ENCODE measurements at places on chromosomes 12 and 14. TPM values are rescaled to one million over a fixed set of nuclear protein-coding genes. Genes with fewer than 3 reads are reported as not detected.

Gene SIRT4
- polyA plus RNA-seq: 0.56 TPM

Gene MSRB3
- polyA plus RNA-seq: 35.7 TPM

Gene LHX5
- polyA plus RNA-seq: not detected

Gene B3GNT4
- 0.53 TPM for polyA plus RNA-seq

Gene HCAR1
- 0.03 TPM for polyA plus RNA-seq

Gene PDZRN4
- polyA plus RNA-seq: not detected

Gene TAS2R50
- not detected for polyA plus RNA-seq

Gene LRRC43
- polyA plus RNA-seq: 0.19 TPM

Gene PUS7L
- polyA plus RNA-seq: 5.1 TPM

Gene RNASE1
- polyA plus RNA-seq: not detected

Gene CLEC1B
- polyA plus RNA-seq: not detected

Gene DIO3
- polyA plus RNA-seq: not detected

Gene RERG
- not detected for polyA plus RNA-seq

Gene RNF212B
- not detected for polyA plus RNA-seq

Gene SLC39A5
- not detected for polyA plus RNA-seq

DNA sequence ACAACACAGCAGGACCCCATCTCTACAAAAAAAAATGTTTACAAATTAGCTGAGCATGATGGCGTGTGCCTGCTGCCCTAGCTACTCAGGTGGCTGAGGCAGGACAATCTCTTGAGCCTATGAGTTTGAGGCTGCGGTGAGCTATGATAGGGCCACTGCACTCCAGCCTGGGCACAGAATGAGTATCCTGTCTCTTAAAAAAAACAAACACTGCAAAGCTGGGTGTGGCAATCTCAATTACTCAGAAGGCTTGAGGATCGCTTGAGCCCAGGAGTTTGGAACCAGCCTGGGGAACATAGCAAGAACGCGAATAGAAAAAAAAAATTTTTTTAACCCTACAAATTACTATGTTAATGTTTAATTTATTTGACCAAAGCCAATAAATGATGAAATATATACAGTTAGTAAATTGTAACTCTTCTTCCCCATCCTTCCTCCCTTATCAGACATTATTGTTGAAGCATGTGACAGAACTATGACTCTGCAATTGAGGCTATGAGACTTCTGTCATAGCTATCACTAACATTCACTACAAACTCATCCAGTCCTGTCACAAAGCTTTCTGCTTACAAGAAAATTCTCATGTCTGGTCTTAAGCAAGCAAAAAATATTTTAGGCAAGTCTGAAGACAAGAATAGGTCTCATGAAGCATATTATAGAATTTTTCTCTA, 9.8 kb downstream of the BTBD7 start:
- no peak for DNase-seq

DNA sequence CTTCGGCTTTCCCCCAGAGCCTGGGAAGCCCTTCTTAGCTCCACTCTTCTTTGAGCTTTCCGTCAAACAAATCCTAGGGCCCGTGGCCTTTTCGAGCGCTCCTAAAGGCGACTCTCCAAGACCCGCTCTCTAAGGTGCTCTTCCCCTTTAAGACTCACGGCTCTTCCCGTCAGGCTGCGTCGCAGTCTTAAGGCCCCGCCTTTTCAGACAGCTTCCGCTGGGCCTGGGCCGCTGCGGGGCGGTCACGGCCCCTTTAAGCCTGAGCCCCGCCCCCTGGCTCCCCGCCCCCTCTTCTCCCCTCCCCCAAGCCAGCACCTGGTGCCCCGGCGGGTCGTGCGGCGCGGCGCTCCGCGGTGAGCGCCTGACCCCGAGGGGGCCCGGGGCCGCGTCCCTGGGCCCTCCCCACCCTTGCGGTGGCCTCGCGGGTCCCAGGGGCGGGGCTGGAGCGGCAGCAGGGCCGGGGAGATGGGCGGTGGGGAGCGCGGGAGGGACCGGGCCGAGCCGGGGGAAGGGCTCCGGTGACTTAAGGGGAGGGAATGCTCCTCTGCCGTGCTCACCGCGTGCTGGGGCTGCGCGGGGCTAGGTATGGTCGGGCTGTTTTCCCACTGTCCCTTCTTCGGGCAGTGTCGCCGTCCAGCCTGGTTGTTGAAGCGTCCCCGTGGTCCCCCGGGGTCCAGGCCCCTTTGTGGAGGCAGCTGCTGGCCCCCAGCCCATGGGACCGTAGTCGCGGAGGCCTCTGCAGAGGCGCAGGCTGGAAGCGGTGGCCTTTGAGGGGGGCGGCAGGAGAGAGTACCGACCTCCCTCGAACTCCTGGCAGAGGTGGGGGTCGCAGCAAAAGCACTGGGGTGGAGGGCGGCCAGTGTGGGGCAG, at the start of gene PEX5:
TSS of gene PEX5 (plus strand) at position 289 of the 870 bp plus-strand sequence. CDS start 692 bp downstream, outside the sequence.
- peak; percentile 92 for DNase-seq

GRCh38 chr12:46787496-46788055, 38.2 kb downstream of the SLC38A4 start:
- DNase-seq: no peak

DNA sequence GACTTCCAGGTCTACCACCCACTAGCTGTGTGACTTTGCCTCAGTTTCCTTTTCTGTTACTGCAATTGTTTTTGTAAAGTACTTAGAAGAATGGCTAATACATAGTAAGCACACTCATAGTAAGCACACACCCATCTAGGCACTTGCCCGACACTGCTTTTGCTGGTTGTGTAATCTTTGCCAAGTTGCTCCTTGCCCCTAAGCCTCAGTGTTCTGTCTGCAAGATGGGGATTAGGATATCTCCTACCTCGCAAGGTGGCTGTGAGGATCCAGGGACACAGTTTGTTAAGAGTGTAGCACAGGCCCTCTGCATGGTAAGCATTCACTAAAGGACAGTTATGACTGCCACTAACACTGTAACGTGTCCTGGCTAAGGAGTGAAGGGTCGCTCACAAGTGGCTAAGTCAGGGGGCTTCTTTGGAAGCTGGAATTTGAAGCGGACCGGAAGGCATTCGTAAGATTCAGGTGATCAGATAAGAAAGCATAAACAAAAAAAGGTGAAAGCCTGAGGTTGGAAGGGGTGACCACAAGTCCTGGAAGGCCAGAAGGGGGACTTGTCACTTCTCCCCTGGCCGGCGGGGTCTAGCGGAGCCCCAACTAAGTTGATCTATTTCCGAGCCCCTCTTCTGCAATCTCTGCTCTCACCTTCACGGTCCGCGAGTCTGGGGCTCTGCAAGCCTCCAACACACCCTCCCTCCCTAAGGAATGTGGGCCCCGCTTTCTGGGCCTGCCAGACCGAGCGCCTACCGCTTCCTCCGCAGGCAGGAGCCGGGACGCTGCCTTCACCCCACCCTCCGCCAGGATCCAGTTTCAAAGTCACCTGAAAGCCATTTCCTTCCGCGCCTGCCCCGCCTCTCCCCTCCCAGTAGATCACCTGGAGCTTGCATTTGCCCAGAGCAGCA, 1.5 kb upstream of the PLEKHG3 start:
- no peak for DNase-seq

GRCh38 chr14:75543786-75544185, 21.5 kb downstream of the BATF start:
- DNase-seq: no peak

GRCh38 chr12:90896821-90897220, 58.2 kb downstream of the CCER1 start:
- no peak for DNase-seq

- DNase-seq: no peak
These were observed 30.5 kb downstream of the YLPM1 start for GRCh38 chr14:74793506-74794155.

DNA sequence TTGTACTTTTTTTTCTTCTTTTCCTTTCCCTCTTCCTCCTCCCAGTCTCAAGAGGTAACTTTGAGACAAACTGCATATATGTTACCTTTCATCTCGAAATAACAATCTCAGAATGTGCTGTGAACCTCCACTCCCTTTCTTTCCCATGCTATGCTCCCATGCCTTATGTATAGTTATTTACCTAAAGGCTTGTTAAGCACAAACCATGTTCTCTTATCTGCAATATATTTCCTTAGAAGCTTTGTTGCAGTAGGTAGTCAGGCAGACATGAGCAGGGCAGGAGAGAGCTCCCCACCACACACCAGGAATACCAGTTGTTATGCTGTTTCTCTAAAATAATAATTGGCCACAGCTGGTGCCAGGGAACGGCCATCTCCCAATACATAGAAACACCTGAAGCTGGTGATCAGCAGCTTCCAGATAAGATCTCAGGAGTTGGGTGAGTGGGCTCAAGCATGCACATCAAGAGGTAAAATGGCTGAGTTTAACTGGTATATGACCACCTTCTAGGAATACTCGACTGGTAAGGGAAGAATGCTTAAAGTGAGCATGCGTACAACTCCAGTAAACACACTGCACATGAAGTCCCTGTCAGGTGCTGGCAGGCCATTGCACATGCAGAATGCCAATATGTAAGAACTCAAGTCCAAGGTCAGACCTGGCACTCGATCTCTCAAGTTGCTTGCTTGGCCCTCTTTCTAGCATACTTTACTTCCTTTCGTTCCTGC, 14.8 kb upstream of the DHRS2 start:
- no peak for DNase-seq

DNA sequence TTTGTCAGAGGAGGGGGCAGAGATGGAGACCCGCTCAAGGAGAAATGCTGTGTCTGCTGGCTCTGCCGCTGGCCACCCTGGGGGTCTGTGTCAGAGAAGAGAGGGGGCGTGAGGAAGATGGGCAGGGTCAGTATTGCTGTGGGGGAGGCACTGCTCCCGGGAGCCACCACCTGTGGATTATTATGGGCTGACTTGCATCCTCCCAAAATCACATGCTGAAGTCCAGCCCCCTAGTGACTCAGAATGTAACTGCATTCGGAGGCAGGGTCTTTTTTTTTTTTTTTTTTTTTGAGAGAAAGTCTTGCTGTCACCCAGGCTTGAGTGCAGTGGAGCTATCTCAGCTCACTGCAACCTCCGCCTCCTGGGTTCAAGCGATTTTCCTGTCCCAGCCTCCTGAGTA, 12.3 kb downstream of the ABCD4 start:
- peak; percentile 19 for DNase-seq

- peak; percentile 55 for DNase-seq
These were observed 9.9 kb downstream of the DPF3 start for GRCh38 chr14:72883961-72884360.

DNA sequence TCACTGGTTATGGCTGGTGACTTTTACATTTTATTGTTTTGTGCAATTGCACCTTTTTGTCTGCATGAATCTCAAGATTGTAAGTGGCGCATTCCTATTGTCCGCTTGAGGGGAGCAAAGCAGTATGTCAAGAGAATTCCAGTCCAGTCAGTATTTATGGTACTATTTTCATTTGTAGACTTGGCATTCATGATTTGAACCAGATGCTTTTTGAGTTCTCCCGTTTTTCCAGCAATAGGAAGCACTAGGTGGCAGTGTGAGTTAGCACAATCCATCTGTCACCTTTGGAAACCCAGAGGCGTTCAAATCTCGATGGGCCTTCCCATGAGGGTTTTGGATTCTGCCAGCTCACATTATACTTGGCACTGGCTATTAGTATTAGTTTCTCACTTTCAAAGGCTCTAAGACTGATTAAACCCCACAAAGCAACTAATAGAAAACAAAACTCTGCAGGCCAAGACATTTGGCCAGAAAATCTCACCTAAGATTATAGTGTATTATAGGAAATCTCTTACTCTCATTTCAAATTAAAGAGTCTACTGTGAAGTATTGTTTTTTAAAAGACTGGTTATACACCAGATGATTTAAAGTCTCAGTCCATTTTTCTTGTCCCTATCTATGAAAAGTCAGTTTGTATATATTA, 2.2 kb downstream of the DACT1 start:
- DNase-seq: peak; percentile 86

DNA sequence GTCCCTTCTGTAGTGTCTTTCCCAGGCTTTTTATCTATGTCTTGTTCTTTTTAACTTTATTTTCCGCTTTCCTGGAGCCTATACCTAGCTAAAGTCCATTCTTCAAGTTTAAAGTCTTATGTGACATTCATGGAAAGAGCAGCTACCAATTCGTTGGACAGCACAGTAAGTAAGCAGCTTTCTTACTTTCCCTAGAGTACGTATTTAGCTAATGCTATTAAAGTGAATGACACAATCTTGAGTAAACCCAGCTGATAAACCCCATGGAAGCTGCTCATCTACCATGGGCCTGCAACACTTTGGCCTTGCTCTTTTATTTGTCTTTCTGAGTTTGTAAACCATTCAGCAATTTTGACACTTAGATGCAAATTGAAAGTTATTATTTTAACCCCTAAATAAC, 30.0 kb downstream of the ALX1 start:
- no peak for DNase-seq

- DNase-seq: peak; percentile 20
These were observed 1945.1 kb upstream of the SEL1L start for GRCh38 chr14:83478741-83479140.

- no peak for DNase-seq
These were observed 22.6 kb upstream of the CRACR2A start for GRCh38 chr12:3775385-3776035.

- no peak for DNase-seq
These were observed 56.0 kb downstream of the MDGA2 start for GRCh38 chr14:47619392-47619791.

DNA sequence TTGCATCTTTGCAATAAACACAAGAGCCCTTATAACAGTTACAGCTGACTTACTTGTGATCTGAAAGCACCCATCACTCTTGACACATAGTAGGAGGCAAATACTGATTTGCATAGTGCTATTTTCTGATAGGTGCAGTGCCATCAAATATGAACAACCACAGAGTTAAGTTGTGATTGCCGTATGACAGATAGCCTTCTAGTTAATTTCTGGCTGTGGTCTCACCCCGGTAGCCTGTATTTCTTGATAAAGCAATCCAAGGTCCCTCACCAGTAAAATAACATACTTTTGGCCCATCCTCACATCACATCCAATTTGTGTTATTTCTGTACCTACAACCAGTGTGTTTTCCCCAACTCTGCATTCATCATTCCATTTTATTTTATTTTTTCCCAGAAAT, 23.3 kb upstream of the STYK1 start:
- DNase-seq: no peak

DNA sequence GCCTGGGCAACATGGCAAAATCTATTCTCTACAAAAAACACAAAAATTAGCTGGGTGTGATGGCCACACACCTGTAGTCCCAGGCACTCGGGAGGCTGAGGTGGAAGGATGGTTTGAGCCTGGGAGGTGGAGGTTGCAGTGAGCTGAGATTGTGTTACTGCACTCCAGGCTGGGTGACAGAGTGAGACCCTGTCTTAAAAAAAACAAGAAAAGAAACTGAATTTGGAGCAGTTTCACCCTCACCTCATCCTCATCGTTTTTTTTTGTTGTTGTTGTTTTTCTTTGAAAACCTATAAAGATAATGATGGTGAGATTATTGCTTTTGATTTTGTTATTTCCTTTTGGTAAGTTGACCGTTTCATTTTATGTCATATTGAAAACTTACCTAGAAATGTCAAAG, 60.7 kb downstream of the SLC38A6 start:
- DNase-seq: no peak

GRCh38 chr12:123102366-123102765, 48.5 kb downstream of the PITPNM2 start:
- DNase-seq: no peak

DNA sequence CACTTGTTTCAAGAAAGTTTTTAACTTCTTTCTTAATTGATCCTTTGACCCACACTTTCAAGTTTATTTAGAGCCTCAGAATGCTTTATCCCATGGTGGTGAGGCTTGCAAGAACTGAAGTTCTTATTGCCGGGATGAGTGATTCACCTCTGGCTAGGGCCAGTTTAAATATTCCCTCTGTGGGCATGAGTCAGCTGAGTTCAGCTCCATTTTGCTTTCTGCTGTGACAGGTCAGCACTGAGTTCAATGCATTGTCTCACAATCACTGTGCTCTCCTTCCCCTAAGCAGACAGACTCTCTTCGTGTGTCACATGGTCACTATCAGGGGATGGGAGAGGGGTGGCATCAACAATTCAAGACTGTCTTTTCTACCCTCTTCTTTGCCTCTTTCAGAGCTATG, 514.6 kb upstream of the FBXO33 start:
- DNase-seq: no peak

Data from IMR-90 (cell line).